ENCODE measurements at places on chromosomes 1 and 21.

- no peak for DNase-seq
Observed at GRCh38 chr1:3270403-3271245, 183.8 kb upstream of the ARHGEF16 start.

DNA sequence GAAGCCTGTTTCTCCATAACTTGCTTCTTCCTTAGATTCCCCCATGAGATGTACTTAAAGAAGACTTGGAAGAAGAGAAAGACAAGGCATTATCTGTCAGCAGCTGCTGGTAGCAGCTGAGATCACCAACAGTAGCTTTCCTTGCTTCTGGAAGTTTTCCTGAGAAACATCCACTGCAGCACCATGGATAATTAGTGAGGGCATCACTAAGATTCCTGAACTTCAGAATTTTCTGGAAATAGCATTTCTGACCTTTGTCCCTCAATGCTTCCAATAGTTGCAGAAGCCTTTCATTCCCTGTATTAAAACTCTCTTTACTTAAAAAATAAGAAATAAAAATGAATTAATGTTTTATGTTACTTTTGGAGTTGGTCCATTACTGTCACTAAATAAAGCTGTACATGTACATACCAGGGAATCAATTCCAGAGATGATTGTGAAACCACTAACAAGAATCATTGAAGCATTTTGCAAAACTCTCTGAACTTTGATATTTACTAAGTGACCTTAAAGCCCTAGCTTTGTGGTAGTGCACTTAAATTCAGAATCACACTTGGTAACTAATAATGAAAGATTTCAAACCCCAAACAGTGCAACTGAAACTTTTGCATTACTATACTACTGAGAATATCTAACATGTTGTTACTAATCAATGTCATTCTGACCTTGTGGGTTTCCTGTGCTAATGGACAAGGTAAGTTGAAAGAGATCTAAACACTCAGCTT lies at the start of gene CFHR4:
TSS of gene CFHR4 (plus strand) at position 538 of the 725 bp plus-strand sequence. CDS start at position 637, 99 bp downstream.
- no peak for DNase-seq

- no peak for DNase-seq
Observed at GRCh38 chr1:218339267-218339831, 5.8 kb upstream of the TGFB2 start.

- no peak for DNase-seq
Observed at GRCh38 chr1:56505792-56506743, 73.3 kb downstream of the PLPP3 start.

GRCh38 chr1:56137090-56137489 lies 442.3 kb downstream of the PLPP3 start:
- no peak for DNase-seq

All from stimulated activated CD4-positive, alpha-beta T cell treated with anti-CD3 and anti-CD28 coated beads, TNF-alpha, amount 100 ng/mL, for 24 hours (primary cell).